ENCODE measurements at places on chromosomes 3 and 15.
A peak's percentile ranks its signal among the peaks of the same experiment; 100 is the strongest.

- DNase-seq: peak; percentile 38
Observed at GRCh38 chr3:171676601-171677175, 133.6 kb downstream of the PLD1 start.

DNA sequence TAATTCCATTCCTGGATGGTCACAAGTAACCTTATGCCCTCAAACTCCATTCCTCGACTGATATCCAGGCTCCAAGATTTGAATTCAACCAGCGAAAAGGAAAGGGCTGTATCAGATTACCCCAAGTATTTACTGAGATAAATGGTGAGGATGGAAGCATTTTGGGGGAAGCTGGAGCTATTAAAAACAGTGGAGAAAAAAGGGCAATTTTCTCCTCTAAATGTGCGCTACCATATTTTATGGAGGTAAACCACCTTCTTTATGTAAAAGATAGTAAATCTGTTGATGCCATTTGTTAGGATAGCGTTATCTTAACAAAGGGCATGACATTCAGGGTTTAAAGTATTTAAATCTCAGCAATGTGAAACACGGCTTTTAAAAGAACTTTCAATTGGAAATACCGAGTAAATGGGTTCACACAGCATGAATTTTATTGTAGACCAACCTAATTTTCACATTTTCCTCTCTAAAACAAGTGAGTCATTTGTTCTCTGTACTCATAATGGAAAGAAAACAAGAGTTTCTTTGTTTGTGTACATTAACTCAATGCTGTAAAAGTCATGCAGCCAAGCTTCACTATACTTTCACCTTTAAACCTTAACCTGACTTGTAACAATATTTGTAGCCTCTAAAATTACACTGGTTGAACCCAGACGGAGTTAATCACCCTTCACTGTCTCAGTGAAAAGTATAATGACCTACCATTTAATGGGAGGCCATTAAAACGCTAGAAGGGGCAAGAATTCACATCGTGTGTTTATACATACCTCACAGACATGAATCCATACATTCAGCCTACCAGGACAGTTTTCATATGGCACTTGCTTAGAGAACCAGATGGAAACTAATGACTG lies 773.4 kb downstream of the ROBO1 start:
- no peak for DNase-seq

DNA sequence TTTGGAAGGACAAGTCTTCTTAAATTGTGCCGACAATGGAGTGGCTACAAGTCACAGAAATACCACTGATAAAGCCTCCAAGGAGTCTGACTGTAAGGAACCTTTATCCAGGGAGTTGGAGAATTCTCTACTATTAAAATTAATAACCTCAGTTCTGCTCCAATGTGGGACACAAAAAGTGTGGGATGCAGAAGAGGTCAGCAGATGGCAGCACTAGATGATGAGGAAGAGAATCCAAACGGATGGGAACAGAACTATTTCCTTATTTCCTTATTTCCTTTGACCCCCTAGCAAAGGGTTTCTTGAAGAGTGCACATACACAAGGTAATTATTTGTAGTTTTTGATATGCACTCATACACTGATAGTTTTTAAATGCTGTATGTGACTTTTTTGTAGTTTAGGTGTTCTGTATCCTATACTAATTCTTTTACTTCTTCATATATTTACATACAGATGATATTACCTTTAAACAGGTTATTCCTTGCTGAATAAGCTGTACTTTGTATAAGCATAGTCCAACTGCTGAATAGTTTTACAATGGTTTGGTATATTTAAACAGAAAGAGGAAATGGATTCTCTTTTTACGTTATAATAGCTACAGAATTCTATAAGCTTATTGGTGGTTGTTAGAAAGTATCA lies 25.6 kb upstream of the NLGN1 start:
- peak; percentile 49 for DNase-seq

DNA sequence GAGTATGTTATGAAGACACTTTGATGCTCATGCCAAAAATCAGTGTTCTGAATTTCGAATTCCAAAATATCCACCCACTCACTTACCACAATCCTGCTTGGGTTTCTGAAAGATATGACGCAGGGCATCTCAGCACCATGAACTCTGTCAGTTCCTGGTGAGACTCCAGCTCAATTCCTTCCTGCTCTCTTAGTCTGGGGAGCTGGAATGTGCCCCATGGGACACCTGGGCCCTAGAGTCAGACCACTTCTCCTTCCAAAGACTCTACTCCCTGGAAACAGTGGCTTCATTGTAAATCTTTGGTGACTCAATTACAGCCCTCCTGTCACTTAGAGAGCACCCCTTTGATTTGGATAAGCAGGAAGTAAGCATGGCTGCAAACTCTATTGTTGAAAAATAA lies 50.5 kb downstream of the CD86 start:
- DNase-seq: no peak

DNA sequence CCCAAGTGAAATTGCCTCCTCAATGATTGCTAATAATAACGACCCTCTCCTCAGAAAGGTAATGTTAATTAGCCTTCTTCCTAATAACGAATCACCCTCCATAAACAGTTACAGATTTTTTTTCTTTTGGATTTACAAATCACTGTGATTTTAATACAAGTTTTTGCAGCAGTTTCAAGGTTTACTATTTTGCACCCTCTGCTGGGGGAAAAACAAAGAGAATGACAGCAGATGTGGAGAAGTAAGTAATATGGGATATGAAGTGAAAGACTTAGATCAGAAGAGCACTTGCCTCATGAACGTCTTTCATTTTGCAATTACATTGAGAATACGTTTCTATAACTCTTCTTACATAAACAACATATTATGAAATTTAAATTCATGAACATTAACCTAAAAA lies 16.1 kb upstream of the CNTN3 start:
- no peak for DNase-seq

DNA sequence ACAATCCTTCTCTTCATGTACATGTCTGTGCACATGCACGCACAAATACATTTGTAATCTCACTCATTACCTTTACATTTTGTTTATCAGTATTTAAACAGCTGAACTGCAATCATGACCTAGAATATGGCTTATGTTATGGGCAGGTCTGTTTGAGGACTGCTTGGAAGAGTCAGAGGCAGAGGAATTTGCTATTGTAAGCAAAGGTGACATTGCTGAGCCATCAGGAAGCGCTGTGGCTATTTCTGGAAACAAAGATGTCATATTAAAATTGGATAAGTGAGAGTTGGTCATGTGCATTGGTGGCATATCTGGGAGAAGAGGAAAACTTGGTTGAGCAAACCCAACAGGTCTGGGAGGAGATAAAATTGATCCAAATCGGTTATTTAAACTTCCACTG lies 41.6 kb downstream of the USF3 start:
- DNase-seq: no peak

DNA sequence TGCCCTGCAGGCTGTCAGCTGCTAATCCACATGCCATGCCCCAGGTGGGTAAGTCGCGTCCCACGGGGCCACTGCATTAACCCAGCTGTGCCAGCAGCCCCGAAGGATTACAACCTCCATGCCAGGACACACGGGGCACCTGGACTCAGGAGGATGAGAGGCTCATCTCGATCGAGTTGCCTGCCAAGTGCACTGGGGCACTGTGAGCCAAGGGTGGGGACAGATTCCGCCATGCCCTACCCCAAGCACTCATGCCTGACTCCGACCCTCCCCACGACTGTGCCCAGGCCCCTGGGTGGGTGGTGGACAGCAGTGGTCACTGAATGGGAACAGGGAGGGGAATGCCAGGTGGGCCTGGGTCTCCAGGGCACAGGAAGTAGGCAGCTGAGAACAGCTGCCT lies 20.7 kb upstream of the SNRPA1 start:
- no peak for DNase-seq

DNA sequence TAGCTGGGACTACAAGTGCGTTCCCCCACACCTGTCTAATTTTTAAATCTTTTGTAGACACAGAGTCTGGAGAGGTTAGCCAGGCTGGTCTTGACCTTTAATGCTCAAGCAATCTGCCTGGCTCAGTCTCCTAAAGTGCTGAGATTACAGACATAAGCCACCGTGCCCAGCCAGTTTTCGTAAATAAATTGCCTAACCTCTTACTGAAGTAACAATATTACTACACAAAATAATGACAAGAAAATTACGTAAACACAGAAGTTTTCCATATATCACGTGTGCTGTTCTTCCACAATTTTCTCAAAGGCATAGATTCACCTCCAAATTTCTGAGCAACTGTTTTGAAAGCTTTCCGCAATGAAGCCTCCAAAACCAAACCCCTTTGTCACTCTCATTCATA lies 58.1 kb upstream of the PROK2 start:
- DNase-seq: no peak

GRCh38 chr15:85463276-85463892 lies 83.0 kb downstream of the AKAP13 start:
- DNase-seq: no peak

- DNase-seq: no peak
Observed at GRCh38 chr3:10496121-10496863, 9.1 kb downstream of the ATP2B2 start.

GRCh38 chr15:40229956-40230355 lies 8.9 kb upstream of the PAK6 start:
- no peak for DNase-seq

DNA sequence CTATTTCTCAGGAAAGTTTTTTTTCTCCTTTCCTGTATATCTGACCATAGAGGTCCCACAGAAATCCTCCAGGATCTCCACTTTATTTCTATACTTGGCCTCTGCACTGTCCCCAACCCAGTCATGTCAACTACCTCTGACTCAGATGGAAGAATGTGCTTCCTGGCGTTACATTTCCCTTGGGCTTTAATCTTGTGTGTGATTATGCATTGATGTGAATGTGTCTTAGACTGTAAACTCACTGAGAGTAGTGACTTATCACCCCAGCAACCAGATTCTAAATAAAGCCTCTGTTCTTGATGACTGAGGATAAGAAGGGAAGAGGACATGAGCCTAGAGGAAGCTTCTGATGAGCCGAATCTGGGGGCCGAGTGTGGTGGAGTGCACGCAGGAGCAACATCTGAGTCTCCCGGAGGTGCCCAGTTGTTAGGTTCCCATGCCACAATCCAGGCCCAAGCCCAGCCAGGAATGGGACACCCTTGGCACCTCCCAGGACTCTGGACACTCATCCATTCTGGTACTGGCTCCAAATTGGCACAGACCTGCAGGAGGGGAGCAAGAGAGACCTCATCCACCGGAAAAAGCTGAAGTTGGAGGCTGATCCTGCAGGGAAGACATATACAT lies 32.1 kb upstream of the HEG1 start:
- DNase-seq: no peak

DNA sequence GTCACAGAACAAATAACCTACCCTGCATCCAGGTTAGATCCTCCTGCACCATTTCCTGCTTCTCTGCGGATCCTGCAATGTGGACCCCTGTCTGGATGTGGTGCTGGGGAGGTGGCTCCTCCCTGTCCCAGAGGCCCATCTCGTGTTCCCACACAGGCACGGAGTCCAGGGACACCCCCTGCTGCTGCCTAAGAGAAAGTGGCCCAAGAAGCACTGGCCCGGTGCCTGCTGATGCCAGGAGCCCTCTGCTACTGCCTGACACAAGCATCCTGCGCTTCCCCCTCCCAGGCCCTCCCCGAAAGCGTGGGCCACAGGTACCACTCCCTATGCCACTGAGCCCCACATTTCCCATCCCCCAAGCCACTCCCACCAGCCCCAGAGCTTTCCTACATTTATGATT lies 48.6 kb downstream of the ZNF445 start:
- no peak for DNase-seq

- DNase-seq: peak; percentile 43
Observed at GRCh38 chr15:68228143-68228970, 1.2 kb downstream of the CLN6 start.

- no peak for DNase-seq
Observed at GRCh38 chr15:81888748-81889484, 156.9 kb downstream of the MEX3B start.

DNA sequence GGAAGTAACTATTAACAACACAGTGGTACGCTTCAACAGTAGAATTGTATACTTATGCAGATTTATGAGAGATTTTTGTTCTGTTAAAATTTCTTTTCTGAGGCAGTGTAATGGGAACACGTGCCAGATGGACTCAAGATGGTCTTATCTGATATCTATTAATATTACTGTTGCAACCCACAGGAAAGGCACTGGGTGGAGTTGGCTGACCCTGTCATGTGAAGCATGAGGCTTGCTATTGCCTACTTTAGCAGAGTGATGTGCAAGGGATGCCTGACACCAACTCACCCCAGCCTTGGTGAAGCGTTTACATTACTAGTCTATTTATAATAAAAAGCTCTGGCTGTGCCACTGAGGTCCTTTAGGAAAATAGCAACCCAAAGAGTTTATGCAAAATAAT lies 19.8 kb upstream of the ARNT2 start:
- peak; percentile 13 for DNase-seq

- no peak for DNase-seq
Observed at GRCh38 chr3:153313302-153313965, 151.4 kb downstream of the RAP2B start.

DNA sequence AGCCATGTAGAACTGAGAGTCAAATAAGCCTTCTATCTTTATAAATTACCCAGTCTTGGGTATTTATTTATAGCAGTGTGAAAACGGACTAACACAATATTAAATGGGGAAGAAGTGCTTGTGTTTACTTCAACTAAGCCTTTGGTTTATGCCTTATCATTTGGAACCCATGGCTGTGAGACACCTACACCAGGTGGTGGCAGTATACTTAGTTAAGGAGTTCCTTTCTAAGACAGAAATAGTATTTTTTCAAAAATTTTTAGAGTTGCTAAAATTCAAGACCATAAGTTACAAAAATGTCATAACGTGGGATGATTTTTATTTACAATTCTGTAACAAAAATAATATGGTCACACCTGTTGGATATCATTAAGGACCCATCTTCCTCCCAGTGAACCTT lies 354.5 kb upstream of the SOX14 start:
- peak; percentile 10 for DNase-seq

DNA sequence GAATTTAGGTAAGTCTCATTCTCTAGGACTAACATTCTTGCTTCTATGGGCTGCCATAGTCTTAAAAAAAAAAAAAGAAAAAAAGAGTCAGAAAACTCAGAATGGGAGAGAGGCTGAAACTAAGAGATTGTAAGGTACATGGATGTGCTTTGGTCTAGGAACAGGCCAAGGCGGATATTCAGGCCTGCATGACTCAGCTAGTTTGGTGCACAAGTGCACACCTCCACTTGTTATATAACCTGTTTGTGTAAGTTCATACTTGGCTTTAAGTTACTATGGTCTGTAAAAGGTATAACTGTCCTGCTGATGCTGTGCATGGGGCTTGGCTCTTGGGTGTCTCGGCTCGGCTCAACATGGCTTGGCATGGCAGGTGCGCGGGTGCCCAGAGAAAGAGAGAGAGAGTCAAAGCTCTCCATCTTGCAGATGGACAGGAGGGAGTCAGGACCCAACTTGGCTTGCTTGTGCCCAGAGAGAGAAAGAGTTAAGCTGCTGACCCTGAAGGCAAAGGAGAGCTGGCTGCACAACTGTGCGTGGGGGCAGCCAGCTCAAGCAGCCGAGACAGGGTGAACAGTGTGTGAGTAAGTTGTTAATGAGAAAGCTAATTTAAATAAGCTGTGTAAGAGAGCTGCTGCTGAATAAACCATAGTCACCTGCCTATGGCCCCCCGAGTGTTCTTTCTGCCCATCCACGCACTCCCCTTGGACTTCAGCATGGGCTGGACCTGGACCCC lies 31.4 kb upstream of the CHRNB4 start:
- DNase-seq: no peak

All from hematopoietic multipotent progenitor cell treated with erythropoietin and hydrocortisone succinate and interleukin-3 and kit ligand, for 4 days (in vitro differentiated cells).